ENCODE measurements at places on chromosomes 12 and 14.

DNA sequence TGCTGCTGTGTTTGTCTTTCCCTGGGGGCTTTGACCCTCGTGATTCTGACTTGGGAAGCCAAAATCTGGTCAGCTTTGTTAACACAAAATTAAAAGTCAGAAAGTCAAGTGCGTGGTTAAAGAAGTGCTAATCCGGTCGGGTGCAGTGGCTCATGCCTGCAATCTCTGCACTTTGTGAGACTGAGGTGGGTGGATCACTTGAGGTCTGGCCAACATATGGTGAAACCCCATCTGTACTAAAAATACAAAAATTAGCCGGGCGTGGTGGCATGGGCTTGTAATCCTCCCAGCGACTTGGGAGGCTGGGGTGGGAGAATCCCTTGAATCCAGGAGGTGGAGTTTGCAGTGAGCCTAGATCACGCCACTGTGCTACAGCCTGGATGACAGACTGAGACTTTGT, 844.6 kb downstream of the VRK1 start:
- DNase-seq: no peak

DNA sequence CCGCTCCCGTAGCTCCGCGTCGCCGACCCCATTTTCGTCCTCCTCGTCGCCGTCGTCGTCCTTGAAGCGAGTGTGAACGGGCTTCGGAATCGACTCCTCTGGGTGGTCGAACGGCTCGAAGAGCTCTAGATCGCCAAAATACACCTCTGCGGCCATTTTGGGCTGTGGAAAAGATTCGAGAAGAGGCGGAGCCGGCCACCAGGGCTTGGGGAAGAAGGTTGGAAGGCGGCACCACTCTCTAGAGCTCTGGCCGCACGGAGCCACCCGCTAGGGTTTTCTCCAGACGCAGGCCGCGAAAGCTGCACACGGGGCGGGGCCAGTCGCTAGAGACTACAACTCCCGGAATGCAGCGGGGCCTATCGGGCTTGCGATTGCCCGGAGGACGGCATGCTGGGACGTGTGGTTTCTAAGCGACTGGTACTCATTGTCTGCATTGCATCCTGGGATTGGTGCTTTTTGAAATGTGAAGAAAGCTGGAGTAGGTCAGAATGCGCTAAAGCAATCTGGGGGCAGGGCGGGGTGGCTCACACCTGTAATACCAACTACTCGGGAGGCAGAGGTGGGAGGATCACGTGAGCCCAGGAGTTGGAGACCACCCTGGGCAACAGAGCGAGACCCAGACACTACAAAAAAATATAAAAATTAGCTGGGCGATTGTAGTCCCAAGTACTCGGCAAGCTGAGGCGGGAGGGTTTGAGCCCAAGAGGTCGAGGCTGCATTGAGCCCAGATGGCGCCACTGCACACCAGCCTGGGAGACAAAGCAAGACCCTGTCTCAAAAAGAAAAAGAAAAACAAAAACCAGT, at the start of gene ZCCHC8:
Gene ZCCHC8, minus strand, starts transcription at position 248 of the 804 bp plus-strand sequence. Its CDS starts 92 bp downstream, at position 156.
- peak; percentile 90 for DNase-seq

- DNase-seq: no peak
Observed at GRCh38 chr12:9340422-9341259, 132.4 kb upstream of the PZP start.

GRCh38 chr12:48002773-48003218, 1.5 kb downstream of the COL2A1 start:
- no peak for DNase-seq

GRCh38 chr14:105046891-105047282, 18.3 kb downstream of the GPR132 start:
- DNase-seq: no peak

DNA sequence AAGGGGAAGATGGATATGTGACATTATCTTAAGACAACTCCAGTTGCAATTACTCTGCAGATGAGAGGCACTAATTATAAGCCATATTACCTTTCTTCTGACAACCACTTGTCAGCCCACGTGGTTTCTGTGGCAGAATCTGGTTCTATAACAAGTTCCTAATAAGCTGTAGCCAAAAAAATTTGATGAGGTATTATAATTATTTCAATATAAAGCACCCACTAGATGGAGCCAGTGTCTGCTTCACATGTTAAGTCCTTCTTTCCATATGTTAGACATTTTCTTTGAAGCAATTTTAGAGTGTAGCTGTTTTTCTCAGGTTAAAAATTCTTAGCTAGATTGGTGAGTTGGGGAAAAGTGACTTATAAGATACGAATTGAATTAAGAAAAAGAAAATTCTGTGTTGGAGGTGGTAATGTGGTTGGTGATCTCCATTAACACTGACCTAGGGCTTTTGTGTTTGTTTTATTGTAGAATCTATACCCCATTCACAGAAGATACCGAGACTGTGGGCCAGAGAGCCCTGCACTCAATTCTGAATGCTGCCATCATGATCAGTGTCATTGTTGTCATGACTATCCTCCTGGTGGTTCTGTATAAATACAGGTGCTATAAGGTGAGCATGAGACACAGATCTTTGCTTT, 36.9 kb downstream of the PSEN1 start:
- no peak for DNase-seq
